ENCODE measurements at places on chromosomes 5 and 9.

- no peak for DNase-seq
Observed at GRCh38 chr5:58629271-58630159, 46.6 kb downstream of the RAB3C start.

DNA sequence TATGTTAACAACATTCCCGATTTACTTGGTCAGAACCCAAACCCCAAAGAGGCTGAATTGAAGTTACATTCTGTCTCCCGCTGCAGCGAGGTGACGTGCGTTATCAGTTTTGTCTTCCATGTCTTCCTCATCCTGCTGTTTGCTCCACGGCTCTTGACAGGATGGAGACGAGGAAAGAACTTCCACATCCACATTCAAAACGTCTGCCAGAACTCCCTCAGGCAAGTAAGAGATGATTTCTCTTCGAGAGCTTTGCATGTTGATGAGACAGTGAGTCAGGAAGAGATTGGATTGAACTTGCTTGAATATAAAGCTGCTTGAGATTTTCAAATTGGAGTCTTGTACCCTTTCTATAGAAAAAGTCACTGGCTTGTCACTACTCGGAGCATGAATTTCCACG is 242.6 kb downstream of the AUH start:
- no peak for DNase-seq

- no peak for DNase-seq
Observed at GRCh38 chr5:72005671-72006070, 101.6 kb upstream of the MAP1B start.

DNA sequence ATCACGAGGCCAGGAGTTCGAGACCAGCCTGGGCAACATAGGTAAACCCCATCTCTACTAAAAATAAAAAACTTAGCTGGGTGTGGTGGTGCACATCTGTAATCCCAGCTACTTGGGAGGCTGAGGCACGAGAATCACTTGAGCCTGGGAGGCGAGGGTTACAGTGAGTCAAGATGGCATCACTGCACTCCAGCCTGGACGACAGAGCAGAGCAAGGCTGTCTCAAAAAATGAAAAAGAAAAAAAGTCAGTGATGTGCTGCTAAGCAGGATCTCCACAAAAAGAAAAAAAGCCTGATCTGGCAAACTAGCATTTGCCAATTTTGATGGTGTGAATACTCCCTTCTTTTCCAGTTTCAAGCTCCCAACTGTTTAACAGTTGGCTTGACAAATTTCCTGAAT is 21.9 kb downstream of the F2R start:
- no peak for DNase-seq

DNA sequence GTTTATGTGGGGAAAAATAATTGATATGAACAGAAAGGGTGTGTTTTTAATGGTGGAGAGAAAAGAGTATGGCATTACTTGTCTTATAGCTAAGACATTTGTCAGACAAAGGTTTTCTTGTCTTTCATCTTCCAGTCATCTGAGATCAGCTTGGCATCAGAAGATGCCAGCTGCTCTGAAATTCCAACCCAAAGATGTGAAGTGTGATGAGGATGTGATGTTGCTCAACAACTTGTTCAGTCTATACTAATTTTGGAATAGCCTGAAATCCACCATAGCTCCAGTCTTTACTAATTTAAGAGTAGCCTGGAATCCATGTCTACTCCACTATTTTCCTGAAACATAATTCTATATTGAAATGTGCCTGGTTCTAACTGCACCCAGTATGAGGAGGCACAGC is 182.3 kb downstream of the CFAP90 start:
- DNase-seq: no peak

DNA sequence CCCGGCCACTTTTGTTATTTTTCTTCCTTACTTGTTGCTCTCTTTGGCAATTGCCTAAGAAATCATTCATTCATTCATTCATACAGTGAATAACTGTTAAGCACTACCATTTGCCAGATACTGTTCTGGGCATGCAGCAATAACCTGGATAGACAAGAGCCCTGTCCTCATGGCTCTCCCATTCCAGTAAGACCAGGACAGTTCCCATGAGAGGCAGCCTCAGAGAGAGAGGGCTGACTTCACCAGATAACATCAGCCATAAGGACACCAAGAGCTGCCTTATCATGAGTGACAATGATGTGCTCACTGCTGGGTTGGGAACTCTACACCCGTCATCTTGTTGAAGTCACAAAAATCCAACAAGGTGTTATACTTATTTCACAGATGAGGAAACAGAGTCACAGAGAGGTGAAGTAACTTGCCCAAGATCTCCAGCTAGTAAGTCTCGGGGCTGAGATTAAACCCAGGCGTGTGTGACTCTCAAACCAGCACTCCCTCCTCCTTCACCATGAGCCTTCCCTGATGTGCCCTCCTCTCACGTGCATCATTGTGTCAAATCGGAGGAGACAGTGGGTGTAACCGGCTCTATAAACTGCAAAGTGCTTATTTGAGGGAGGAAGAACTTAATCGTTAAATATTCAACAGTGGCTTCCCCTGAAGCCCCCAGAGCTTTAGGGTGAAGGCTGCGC is 61.1 kb upstream of the TBC1D2 start:
- DNase-seq: no peak

- DNase-seq: no peak
Observed at GRCh38 chr9:76751001-76751400, 13.2 kb upstream of the PCA3 start.

All from NCI-H187 treated with DMSO at 0.1 percent for 48 hours (cell line).